ENCODE measurements at places on chromosomes 1 and 21. TPM values are rescaled to one million over a fixed set of nuclear protein-coding genes. Genes with fewer than 3 reads are reported as not detected.

OR2L8 gene
- not detected for total RNA-seq

NR5A2 gene
- 1.5 TPM for total RNA-seq

GRCh38 chr1:226814751-226815537 is 55.5 kb upstream of the PSEN2 start:
- DNase-seq, result peak; percentile 84

GRCh38 chr1:7656557-7657215 is 114.4 kb upstream of the VAMP3 start:
- no peak for DNase-seq

DNA sequence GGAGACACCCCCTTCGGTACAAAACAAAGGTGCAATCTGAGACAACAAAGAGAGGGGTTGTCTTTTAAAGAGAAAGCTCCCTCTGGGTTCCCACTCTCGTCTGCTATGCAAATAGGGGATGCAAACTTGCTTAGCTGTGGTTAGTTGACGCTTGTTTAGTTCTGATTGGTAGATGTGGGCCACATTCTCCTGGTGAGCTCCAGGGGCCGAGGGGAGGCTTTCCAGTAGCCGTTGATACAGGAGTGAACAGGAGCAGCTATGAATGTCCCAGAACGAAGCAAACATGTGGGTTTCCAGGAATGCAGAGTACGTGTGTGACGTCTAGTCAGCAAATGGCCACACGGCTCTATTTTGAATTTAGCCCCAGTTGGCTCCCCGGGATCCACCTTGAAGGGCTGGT is 14.7 kb downstream of the TFF2 start:
- peak; percentile 11 for DNase-seq

DNA sequence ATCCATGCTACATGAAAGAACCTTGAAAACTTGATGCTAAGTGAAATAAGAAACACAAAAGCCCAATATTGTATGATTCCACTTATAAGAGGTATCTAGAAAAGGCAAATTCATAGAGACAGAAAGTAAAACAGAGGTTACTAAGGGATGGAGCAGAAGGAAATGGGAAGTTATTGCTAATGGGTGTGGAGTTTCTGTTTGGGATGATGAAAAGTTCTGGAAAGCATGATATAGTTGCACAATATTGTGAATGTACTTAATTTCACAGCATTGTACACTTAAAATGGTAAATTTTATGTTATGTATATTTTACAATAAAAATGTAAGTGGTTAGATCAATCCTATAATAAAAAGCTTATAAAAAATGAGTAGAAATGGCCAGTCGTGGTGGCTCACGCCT is 1.6 kb upstream of the NECAP2 start:
- no peak for DNase-seq

GRCh38 chr1:184753608-184754475 is 816 bp downstream of the EDEM3 start:
- DNase-seq, result peak; percentile 49

GRCh38 chr21:14672466-14672865 is 126.4 kb upstream of the SAMSN1 start:
- no peak for DNase-seq

C1orf185 gene
- total RNA-seq, result not detected

DNA sequence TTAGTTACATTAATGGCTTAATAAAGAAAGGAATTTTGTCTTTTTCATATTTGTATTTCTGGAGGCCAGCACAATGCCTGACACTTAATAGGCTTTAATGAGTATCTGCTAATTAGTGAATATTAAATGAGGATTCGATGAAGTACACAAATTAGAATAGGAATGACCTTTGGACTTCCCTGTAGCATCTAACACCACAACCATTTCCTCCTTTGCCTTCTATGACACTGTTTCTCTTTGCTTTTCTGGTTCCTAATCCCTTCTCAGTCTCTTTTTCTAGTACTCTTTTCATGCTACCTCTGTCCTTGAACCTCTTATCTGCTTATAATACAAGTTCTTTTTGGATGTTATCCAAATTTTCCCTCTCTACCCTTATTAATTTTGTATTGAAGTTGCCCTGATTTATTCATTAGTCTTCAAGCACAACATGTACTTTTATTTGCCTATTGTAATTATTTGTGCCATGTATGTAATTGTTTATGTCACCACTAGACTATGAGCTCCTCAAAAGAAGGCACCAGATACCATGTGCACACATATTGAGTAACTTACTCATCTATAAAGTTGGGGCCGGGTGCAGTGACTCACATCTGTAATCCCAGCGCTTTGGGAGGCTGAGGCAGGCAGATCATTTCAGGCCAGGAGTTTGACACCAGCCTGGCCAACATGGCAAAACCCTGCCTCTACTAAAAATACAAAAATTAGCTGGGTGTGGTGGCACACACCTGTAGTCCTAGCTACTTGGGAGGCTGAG is 23.8 kb downstream of the RPS27 start:
- DNase-seq, result peak; percentile 61

SPATA45 gene
- not detected for total RNA-seq

DNA sequence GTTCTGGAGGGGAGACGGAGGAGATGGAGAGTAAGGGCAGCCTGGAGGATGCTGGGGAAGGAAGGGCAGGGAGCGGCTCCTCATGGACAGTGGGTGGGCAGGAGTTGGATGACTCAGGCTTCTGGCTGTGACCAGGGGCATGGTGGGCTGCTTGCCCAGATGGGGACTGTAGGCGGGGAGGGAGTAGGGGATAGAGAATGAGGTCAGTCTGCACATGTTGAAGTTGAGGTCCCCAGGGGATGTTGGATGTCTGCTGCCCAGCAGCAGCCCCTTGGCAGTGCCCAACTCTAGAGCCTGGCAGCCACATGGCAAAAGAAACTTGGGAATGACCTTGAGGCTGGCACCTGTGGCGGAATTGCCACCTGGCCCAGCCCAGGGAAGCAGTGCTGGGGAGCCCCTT is 6.4 kb downstream of the SELENON start:
- no peak for DNase-seq

ATG4C gene
- total RNA-seq, result 8.6 TPM

DNA sequence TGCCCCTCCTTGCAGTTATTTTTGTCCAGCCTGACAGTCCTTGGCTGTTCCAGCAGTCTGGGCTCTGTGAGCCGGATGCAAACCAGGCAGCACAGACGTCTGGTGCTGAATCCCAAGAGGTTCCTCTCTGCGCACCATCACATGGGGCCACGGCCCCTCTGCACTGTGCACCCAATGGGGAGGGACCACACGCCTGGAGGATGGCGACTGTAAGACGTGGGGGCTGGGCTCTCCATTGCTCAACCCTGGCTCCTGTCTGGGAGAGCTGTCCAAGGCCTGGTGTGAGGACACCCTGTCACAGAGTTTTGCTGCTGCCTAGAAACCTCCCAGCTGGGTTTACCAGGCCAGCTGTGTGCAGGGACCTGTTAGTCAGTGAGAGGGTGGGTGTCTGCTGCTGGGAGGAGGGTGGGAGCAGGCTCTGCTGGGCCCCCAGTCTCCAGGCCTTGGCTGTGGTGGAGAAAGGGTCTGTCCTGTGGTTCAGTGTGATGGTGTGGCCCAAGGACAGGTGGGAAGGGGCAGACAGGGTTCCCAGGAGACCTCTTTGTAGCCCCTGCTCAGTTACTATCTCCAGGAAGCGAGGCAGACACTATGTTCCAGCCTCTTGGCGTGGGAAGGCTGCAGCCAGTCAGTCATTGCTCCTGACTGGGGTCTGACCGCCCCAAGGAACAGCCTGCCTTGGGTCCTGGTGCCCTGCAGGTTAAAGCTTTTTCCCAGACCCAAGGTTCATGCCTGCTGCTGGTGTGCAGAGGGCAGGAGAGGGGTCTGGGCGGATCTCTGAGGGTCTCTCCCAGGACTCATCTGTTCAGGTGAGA is 13.8 kb downstream of the HEYL start:
- DNase-seq, result peak; percentile 77

- no peak for DNase-seq
Observed at GRCh38 chr1:171140401-171140800, 44.7 kb upstream of the FMO2 start.

LEFTY1 gene
- 1.3 TPM for total RNA-seq

DNA sequence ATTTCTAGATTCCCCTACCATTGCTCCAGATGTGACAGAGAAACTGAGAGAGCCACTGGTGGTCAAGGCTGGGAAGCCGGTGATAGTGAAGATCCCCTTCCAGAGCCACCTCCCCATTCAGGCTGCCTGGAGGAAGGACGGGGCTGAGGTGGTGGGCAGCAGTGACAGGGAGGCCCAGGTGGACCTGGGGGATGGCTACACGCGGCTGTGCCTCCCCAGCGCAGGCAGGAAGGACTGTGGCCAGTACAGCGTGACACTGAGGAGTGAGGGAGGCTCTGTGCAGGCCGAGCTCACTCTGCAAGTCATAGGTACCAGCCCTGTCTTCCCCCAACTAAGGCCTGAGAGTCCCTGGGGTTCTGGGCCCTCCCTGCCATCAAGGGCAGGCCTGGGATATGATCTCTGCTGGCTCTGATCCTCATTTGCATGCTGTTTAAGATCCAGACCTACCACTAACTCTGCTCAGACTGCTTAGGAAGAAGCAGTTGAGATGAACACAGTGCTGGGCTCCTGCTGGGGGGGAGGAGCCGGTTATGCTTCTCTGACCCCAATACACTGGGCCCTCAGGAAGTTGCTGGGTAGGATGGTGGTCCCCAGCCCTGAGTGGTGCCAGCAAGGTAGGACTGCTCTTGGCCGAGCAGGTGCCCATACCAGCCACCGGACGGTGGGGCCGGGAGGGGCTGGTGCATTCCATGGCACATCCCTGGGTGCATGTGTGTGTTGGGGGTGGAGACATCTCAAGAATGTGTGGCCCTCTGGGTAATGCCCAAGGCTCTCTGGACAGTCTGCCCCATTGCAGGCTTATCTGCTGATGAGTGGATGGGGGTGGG is 25.1 kb downstream of the IGFN1 start:
- DNase-seq, result peak; percentile 6

DNA sequence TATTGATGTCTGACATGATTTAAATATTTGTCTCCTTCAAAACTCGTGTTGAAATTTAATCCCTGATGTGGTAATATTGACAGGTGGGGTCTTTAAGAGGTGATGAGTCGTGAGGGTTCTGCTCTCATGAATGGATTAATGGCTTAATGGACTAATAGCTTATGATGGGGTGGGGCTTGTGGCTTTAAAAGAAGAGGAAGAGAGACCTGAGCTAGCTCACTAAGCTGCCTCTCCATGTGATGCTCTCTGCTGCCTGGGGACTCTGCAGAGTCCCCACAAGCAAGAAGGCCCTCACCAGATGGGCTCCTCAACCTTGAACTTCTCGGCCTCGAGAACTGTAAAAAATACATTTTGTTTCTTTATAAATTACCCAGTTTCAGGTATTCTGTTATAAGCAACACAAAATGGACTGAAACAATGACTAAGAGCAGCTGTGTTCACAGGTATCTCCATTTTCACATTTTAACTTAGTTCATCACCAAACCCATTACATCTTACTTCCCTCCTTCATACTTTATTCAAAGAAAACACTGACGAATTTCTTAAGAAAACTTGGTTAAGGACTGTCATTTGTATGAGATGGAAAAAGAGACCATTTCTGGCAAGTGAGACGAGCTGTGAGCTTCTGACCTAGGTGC is 12.1 kb upstream of the AIM2 start:
- DNase-seq, result no peak

DNA sequence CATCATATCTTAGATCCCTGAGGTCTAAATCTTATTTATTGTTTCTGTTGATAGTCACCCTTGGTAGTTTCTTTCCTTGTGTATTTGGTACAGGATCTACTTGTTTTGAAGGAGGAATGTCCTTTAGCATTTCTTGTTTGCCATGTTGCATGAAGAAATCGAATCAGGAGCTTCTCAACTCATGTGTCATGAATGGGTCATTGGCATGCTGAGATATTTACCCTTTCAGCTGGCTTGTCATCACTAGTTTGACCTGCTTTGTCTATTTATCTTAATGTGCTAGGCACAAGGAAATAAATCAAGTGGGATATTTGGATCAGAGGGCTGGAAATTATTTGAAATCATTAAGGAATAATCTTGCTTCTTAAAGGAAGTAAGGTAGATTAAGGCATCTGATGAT is 23.8 kb downstream of the THEM4 start:
- DNase-seq, result no peak

- peak; percentile 91 for DNase-seq
Observed at GRCh38 chr21:39387461-39388037, 38.7 kb upstream of the HMGN1 start.

SDC3 gene
- total RNA-seq, result 536 TPM

- DNase-seq, result no peak
Observed at GRCh38 chr1:218692808-218693207, 347.7 kb downstream of the TGFB2 start.

GJA9 gene
- not detected for total RNA-seq

DNA sequence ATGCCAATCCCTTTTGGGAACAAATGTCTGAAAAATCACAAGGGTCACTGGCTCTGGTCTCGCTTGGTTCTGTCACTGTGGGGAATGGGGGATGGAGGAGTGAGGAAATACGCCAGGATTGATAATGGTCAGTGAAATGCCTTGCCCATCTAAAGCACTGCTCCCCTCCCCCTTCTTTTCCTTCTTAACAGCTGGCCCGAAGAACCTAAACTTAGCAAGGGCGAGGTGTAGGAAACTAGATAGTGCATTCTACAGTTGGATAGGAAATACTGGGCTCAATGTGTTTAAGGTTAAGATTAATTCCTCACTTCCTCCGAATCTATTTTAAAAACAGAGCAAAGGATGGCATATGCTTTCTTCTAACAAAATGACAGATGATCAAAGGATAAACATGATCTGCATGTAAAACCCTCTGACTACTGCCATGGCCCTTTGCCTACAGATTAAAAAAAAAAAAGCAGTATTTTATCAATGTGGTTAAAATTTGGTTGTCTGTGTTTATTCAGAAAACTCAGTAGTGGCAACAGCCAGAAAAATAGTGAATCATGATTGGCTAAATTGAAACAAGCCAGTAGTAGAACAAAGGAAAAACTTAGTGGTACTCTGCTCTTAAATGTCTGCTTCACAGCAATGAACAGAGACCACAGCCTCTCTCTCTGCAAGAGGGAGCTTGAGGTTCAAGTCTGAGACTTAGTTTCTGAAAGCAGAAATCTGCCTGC is 86.1 kb upstream of the VAV3 start:
- no peak for DNase-seq

GRCh38 chr1:206606867-206607266 is 5.4 kb downstream of the EIF2D start:
- no peak for DNase-seq

GRCh38 chr1:86912281-86912900 is 1.5 kb downstream of the SELENOF start:
- no peak for DNase-seq

- no peak for DNase-seq
Observed at GRCh38 chr1:46041551-46041950, 90.9 kb downstream of the PIK3R3 start.

- DNase-seq, result no peak
Observed at GRCh38 chr1:87231703-87232367, 96.8 kb upstream of the LMO4 start.

DNA sequence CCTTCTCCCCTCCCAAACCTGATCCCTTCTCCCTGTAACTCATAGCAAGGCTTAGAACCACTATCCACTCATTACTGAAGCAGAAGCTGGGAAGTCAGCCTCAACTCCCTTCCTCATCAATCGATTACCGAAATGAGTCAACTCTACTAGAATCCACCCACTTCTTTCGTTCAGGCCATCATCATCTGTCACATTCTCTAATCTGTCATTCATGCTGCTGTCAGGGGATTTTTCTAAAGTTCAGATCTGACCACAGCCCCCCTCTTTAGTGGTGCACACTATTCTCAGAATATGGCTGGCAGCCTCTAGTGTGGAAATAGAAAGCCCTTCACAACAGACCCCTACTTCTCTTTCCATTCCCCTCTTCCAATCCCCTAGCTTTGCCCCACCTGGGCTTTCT is 5.1 kb downstream of the NT5C1A start:
- DNase-seq, result no peak

GRCh38 chr1:203300441-203301330 is 4.6 kb upstream of the BTG2 start:
- DNase-seq, result no peak

GRCh38 chr21:16216288-16216962 is 486.6 kb downstream of the USP25 start:
- DNase-seq, result no peak
